ENCODE measurements at places on chromosomes 4 and X.

DNA sequence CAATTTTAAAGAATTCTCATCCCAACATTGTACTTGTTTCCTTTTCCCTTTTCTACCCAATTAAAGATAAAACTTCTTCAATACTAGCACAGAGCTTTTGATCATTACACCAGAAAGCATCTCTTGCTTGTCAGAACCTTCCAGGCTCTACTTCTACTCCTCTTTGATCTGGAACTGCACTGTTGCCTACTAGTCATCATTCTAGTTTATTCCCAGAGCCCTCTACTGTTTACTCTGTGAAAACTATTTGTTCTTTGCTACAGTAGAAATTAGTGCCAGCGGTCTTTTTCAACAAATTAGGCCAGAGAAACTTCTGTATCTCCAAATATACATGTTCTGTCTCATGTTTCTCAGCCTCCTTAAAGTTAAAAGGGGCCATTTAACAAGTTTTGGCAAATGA lies 46.8 kb upstream of the TMPRSS11F start:
- no peak for DNase-seq

DNA sequence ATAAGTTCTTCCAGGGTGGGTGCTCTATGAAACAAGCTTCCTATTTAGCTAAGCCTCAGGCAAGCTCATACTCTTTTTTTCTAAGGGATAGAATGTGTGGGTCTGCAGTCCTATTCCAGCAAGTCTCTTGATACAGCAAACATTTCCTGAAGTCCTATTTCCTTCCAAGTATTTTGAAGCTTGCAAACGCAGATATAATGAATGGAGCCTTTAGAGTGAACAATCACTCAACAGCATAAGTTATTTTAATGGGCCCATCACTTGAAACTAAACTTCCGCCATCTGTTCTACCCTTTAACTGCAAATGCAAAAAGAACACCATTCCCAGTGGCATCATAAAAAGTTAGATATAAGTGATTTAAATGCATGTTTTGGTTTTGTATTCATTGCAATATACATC lies 108.3 kb upstream of the TAPT1 start:
- no peak for DNase-seq

DNA sequence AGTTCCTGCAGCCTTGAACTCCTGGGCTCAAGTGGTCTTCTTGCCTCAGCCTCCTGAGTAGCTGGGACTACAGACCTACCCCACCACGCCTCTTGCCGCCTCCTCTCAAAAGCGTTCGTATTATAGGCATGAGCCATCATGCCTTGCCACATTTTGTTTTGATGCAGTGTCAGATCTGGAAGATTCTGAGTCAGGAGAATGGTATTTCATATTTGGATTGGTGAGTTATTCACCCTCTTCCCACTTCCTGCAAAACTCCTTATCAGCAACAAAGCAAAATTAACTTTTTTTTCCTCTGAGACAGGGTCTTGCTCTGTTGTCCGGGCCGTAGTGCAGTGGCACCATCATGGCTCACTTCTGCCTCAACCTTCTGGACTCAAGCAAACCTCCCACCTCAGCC lies 29.6 kb downstream of the REST start:
- no peak for DNase-seq

- DNase-seq, result no peak
These were observed 129.4 kb downstream of the MAGEE2 start for GRCh38 chrX:75655627-75656026.

GRCh38 chr4:8192748-8193738 lies 6.0 kb upstream of the SH3TC1 start:
- DNase-seq, result peak; percentile 60

- no peak for DNase-seq
These were observed 141.4 kb downstream of the TLL1 start for GRCh38 chr4:166014411-166014810.

DNA sequence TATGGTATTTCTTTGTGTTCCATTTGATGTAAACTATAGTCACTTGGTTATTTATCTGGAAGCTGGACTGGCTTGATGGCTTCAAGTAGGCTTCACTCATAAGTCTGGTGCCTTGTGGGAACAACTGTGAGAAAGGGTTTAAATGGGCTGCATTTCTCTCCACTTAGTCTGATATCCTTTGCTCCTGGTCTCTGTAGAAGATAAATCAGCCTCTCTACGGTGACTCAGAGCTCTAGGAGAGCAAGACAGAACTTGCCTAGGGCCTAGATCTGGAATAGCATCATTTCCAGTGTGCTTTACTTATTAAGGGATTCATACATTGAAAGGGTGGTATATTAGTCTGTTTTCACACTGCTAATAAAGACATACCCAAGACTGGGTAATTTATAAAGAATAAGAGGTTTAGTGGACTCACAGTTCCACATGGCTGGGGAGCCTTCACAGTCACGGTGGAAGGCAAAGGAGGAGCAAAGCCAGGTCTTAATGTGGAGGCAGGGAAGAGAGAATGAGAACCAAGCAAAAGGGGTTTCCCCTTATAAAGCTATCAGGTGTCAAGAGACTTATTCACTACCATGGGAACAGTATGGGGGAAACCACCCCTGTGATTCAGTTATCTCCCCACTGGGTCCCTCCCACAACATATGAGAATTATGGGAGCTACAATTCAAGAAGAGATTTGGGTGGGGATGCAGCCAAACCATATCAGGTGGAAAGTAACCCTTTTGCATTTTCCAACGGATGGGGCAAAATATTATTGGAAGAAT lies 1746.4 kb upstream of the PCDH7 start:
- no peak for DNase-seq

DNA sequence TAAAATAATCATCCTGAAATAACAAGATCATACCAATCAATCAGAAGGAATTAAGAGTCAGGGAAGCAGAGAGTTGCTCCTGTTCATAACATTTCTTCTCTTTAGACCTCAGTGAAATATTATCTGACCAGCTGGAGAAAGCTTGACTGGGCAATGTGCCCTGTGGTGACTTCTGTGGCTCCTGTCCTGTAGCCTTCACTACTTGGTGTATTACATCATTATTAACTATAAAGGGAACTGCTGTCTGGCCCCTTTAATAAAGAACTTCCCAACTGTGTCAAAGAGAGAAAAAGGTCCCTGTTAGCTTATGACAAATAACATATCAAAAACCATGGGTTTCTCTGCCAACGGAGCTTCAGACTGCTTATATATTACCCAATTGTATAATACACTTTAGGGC lies 18.0 kb downstream of the OPHN1 start:
- DNase-seq, result peak; percentile 69
